ENCODE measurements at places on chromosomes 4 and X.

- DNase-seq: no peak
Observed at GRCh38 chrX:52217494-52218160, 32.9 kb downstream of the MAGED4 start.

DNA sequence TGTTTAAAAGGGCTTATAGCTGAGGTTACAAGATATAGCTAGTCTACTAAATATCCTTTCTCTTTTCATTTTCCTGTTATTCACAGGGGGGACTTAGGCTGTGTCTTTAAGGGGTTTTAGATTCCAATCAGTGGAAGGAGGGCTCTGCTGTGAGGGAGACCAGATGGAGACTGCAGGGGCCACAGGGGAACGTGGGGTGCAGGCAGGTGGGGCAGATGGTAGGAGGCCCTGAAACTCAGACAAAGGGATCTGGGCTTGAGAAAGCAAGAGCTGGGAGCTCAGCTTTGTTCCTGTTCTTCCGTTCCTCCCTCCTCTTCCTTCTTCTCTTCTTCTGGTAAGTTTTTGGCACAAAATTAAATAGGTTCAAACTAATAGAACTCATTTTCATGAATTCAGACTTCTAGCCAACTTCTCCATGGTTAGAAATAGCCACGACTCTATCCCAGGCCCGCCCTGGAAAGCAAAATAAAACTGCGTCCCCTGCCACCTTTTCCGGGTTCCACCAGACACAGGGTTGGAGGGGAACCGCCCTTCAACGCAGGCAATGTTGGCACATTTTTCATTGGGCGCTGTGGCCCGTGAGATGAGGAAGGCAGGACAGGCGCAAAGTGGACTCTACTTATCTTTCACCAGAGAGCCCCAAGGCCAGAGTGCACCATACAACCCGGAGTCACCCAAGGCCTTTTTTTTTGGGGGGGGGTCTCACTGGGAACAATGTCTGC is 3.5 kb upstream of the TMSB4X start:
- no peak for DNase-seq

DNA sequence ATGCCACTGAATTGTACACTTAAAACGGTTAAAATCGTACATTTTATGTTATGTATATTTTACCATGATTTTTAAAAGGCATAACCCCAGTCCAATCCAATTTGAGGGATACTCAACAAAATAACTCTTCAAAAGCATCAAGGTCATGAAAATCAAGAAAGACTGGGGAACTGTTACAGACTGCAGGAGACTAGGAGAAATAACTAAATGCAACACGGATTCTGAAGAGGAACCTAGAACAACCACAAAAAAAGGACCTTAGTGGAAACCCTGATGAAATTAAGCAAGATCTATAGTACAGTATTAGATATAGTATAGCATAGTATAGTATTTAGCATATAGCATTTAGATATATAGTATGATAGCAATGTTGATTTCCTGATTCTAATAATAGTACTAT is 26.8 kb downstream of the SH3KBP1 start:
- no peak for DNase-seq

GRCh38 chr4:77931452-77932135 is 69.0 kb downstream of the MRPL1 start:
- DNase-seq: no peak
